ENCODE measurements at places on chromosomes 7 and 10. TPM values are rescaled to one million over a fixed set of nuclear protein-coding genes. Genes with fewer than 3 reads are reported as not detected.

Gene NOS3
- polyA plus RNA-seq = 95.1 TPM

Gene HOXA6
- polyA plus RNA-seq = 10.0 TPM

Gene SMKR1
- polyA plus RNA-seq = not detected

Gene GPR37
- polyA plus RNA-seq = 0.59 TPM

Gene MYO3A
- polyA plus RNA-seq = not detected

Gene SPDYE1
- not detected for polyA plus RNA-seq

Gene TRIM73
- polyA plus RNA-seq = 1.6 TPM

Data from endothelial cell of umbilical vein (primary cell).